ENCODE measurements at places on chromosomes 5 and 9.

- no peak for DNase-seq
Measured at GRCh38 chr5:131952301-131952857, 6.9 kb upstream of the MEIKIN start.

GRCh38 chr5:132663771-132664695 is 6.1 kb downstream of the IL13 start:
- no peak for DNase-seq

GRCh38 chr5:112951124-112951702 is 25.4 kb upstream of the DCP2 start:
- no peak for DNase-seq

DNA sequence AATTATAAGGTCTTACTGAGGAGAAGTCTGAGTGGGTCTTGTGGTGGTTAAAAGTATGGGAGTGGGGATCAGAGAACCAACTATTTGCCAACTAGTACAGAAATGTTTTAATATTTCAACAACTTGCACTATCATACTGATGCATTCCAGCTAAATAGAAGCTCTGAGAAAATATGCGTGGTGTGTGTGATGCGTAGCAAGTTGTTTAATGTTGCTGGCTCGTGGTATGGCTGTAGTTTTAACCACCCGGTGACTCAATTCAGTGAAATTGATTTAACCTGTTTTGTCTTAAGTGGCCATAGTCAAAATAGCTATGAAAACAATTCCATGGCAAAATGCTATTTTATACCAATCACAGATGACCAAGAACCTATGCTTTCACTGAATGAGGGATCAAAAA is 176.5 kb upstream of the SLC24A2 start:
- no peak for DNase-seq

DNA sequence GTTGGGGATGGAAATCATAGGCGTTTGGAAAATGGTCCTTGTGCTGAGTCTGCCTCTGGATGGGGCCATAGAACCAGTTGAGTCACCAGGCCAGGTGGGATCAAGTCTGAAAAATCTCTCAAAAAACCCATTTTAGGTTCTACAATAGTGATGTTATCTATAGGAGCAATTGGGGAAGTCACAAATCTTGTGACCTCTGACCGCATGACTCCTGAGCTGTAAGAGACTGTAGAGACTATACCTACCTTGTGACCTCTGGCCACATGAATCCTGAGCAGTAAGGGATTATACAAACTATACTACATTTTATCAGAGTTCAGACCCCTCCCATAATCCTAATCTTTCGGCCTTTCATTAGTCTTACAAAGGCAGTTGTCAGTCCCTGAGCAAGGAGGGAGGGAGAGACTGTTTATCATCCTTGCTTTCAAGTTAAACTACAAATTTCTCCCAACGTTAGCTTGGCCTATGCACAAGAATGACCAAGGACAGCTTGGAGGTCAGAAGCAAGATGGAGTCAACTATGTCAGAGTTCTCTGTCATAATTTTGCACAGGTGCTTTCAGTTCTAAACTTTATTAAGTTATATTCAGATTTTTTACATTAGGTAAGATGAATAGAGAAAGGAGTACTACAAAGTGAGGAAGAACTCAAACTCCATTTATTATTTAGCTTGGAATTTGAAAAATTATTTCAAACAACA is 11.5 kb upstream of the JMY start:
- no peak for DNase-seq

GRCh38 chr9:94741866-94742265 is 15.4 kb downstream of the AOPEP start:
- DNase-seq, result no peak
